ENCODE measurements at places on chromosomes 3 and 15. TPM values are rescaled to one million over a fixed set of nuclear protein-coding genes. Genes with fewer than 3 reads are reported as not detected.

Gene CPNE9
- 0.30 TPM for total RNA-seq

GRCh38 chr3:41053220-41053619 is 146.1 kb upstream of the CTNNB1 start:
- DNase-seq = peak; percentile 67

Gene CLDN1
- total RNA-seq = 1.6 TPM

- DNase-seq = no peak
Observed at GRCh38 chr3:14333215-14333614, 69.2 kb upstream of the SLC6A6 start.

DNA sequence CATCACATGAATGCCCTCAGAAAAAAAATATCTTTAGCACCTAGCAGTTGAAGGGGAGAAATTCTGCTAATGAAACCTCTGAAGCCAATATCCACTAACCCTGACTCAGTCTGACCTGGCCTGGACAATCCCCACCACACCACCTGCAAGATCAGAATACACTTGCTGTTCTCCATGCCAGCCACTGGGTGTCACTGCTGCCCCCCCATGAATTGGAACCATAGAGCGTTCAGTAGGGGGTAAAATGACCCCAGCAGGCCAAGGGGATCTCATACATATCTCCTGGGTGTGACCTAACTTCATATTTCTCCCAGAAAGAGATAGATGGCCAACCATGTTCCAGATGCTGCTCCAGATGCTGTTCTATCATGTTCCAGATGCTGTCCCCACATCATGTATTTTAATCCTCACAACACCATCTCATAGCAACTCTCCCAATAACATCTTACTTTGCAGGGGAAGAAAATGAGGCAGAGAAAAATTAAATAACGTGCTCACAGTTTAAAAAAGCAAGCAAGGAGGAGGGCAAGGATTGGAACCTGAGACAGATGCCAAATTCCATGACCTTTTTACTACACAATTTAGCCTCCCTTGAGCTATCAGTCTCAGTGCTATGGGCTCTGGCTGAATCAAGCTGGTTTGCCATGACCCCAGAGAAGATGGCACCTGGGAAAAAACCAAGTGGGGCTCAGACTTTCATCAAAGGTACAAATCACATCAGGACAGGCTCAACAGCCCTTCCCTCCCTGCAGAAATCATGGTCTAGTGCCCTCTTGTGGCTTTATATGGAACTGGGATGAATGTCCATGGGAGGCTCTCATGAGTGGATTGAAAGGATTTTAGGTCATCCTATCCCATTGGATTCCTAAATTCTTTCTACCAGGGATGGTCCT is 12.4 kb downstream of the NTRK3 start:
- DNase-seq = peak; percentile 55

DNA sequence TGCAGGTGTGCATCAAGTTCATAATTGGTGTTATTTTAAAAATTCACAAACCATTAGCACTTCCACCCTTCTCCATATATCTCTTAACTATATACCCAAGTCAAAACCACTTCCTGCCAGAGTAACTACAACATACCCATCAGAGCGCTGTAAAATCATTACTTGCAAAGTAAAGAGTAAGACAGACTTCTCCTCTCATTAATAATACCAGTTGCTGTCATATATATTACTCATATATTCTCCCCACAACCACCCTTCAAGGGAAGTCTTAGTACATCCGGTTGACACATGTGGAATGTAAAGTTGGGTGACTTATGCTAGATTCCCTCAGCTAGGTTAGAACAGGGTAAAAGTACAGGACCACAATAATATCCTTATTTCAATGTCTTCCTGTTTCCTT is 5.6 kb downstream of the TERC start:
- no peak for DNase-seq

Gene AP3B2
- 0.39 TPM for total RNA-seq

Gene CLK3
- 130 TPM for total RNA-seq

GRCh38 chr15:77546050-77546501 is 86.6 kb downstream of the LINGO1 start:
- DNase-seq = no peak

DNA sequence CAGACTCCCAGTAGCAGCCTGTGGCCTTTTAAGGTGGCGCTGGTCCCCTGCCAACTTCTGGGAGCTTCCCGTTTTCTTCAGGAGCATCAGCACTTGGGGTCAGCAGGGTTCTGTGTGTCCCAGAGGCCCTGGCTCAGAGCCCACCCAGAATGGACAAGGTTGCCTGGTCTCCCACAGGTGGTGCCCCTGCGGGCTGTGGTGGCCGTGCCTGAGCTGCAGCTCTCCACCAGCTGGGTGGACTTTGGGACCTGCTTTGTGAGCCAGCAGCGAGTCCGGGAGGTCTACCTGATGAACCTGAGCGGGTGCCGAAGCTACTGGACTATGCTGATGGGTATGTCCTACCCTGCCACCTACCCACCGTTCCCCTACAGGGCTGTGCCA is 15.5 kb downstream of the ACAA1 start:
- no peak for DNase-seq

Gene PTX3
- total RNA-seq = 0.18 TPM

DNA sequence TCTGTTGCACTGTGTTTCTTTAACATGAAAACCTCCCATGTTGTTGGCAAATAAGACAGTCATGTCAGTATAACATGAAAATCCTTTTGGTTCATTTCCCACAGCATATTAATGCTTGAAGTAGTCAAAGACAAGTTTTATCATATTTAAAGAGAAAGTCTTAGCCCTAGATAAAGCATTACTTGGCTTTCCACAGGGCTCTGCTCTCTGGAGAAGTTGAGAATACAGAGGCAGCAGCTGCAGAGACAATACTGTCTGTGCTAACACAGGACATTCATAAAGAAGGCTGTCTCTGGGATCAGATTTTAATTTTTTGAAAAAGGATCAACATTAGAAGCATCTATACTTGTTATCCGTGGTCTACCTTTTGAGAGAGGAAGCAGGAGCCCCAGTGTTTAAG is 103.4 kb upstream of the SAMMSON start:
- DNase-seq = no peak

DNA sequence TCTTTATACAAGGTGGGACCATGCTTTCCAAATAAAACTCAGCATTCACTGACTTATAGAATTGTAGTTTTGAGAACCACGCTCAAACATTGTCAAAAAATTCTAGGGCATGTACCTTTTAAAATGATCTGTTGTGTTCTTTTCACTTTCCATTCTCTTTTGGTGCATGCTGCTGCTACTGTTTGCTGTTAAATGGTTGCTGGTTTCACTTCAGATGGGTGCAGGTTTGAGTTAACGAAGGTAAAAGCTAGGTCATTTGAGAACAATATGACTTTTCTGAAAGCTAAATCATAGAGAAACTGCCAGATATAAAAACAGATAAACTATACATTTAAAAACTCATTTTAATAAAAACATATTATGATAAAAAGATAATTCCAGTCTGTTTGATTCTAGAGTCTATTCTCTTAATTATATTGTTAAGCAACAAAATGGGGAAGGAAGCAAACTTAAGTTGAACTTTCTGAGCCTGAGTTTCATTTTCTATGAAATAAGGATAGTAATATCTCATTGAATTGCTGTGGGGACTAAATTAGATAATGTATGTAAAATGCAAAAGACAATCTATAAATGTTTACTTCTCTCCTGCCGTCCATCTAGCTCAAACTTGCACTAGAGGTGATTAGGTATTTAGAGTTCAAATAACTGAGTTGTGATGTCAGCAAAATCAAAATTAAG is 82.4 kb downstream of the OXSM start:
- DNase-seq = no peak

Gene CYP1A2
- not detected for total RNA-seq

Gene CAMKV
- total RNA-seq = 1.1 TPM

DNA sequence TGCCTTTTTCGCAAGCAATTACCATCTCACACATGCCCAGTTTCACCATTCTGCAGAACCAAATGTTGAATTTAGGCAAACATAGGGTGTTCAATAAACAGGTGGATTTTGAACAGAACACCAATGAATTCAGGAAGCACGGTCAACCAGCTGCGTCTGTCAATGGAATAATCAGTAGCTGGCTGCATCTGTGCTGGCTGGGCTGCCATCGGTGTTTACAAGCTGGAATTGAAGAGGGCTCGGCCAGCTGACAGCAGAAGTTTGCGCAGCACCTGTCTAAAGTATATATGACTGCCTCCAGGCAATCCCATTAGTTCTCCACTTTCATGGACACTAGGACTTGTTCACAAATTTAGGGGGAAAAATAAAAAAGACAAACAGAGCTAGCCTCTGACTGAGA is 996.4 kb upstream of the CFAP20DC start:
- no peak for DNase-seq

DNA sequence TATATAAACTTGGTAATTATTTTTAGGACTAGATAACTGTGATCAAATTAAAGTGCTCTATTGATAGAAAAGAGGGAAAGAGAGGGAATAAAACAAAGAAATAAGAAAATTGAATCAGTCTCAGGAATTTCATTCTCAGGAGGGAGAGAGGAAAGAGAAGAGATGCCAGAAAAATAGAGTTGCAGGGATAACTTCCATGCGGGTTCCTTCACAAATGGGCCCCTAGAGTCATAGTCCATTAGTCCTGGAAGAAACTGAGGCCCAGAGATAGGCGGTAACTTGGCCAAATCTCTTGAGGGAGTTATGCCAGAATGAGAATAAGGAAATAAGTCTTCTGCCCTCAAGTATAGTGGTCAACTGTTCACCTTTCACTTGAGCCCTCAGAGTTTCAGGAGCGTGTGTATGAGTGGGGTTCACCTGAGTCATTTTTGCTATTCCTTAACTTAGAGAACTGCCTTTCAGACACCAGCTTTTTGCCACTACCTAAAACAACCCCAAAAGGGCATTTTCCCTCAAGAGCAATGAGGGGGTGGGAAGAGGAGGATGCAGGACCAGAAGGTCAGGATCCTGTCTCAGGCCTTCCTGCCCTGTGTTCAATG is 192.6 kb downstream of the MEX3B start:
- DNase-seq = no peak

Gene PPCDC
- total RNA-seq = 24.0 TPM

Gene SST
- not detected for total RNA-seq

Gene MELTF
- total RNA-seq = 3.7 TPM

Gene MESP1
- 4.6 TPM for total RNA-seq

GRCh38 chr3:5339967-5340535 is 152.5 kb downstream of the EDEM1 start:
- no peak for DNase-seq

DNA sequence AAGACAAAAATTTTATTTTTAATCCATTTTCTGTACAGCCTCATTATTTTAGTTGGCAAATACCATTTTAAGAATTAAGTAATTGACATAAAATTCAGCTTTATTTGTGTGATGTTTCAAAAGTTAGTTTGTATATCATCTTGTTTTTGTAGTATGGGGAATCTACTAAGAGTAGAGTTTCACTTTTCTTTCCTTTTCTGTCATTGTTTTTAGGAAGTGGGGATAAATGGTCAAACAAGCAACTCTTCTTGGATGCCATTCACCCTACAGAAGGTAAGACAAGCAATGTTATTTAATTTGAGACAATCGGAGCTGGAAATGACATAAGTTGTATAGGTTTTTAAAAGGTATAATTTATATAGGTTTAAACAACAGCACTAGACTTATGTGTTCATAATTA is 268.3 kb downstream of the BBX start:
- no peak for DNase-seq

Gene ZNF774
- total RNA-seq = 2.0 TPM

Gene GOLGA8J
- not detected for total RNA-seq

Gene SOX2
- not detected for total RNA-seq

Gene MUC20
- total RNA-seq = 0.54 TPM

- DNase-seq = no peak
Observed at GRCh38 chr3:31908391-31909097, 72.5 kb downstream of the OSBPL10 start.

Gene LRRC31
- total RNA-seq = not detected

- DNase-seq = no peak
Observed at GRCh38 chr15:34853001-34853758, 57.8 kb upstream of the ACTC1 start.

DNA sequence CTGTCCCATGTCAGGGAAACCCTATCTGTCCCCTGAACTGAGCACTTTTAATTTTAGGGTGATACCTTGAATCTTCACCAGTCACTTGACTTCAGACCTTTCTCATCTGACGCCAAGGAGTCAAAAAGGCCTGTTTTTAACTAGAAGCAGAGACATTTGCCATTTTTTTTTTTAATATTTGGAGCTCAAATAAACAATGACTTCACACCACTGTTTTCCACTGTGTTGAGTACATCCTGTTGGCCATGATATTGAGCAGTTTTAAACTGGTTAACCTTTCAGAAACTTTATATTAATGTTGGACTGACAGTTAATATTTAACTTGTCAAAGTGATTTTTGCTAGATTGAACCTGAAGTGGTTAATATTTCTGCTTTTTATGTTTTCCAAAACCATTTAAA is 28.2 kb downstream of the DAG1 start:
- no peak for DNase-seq

DNA sequence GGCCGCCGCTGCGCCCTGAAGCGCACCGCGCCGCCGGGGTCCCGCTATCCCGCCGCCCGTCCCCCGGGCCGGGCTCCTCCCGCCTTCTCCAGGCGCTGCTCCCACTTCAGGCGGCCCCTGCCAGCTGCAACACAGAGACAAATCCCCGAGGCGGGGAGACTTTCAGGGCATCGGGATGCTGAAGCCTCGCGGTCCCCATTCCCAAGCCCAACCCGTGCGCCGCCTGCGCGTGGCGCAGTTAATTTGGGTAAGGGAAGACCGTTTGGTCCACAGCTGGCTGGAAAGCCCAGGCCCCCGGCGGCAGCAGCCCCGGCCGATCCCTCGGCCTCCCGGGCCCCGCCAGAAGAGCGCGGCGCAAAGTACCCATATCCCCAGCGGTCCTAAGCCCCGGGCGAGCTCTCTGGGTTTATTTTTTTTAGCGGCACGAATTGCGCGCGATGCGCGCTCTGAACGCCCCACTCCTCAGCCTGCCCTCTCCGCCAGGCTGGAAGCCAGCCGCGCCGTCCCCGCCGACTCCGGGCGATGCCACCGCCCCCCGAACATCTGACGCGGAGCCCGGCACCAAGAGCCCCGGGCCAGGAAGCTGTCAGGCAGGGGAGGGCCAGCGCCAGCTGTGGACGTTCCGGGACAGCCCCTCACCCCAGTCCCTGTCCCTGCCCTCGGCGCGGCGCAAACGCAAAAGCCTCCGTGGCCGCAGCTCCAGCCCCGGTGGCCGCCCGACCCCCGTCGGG is 517 bp downstream of the FBN1 start:
- DNase-seq = peak; percentile 29

All from activated CD4-positive, alpha-beta T cell treated with anti-CD3 and anti-CD28 coated beads for 36 hours (primary cell).